Hindlimb muscle (tissue), 1 donor: ENCODE measurements at places on chromosomes 3 and 15.

GRCh38 chr3:162670181-162670580 is 1173.6 kb downstream of the OTOL1 start:
- DNase-seq: no peak

DNA sequence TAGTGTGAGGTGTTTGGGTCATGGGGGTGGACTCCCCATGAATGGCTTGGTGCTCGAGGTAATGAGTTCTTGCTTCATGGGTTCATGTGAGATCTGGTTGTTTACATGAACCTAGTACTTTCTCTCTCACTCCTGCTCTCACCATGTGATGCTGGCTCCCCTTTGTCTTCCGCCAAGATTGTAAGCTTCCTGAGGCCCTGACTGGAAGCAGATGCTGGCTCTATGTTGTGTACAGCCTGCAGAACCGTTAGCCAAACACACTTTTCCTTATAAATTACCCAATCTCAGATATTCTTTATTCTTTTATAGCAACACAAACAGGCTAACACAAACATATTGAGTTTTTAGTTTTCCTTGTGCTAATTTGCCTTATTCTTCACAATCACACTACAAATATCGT is 3.2 kb upstream of the CSPG5 start:
- no peak for DNase-seq

- DNase-seq: no peak
Observed at GRCh38 chr15:79989682-79990081, 18.7 kb upstream of the BCL2A1 start.

DNA sequence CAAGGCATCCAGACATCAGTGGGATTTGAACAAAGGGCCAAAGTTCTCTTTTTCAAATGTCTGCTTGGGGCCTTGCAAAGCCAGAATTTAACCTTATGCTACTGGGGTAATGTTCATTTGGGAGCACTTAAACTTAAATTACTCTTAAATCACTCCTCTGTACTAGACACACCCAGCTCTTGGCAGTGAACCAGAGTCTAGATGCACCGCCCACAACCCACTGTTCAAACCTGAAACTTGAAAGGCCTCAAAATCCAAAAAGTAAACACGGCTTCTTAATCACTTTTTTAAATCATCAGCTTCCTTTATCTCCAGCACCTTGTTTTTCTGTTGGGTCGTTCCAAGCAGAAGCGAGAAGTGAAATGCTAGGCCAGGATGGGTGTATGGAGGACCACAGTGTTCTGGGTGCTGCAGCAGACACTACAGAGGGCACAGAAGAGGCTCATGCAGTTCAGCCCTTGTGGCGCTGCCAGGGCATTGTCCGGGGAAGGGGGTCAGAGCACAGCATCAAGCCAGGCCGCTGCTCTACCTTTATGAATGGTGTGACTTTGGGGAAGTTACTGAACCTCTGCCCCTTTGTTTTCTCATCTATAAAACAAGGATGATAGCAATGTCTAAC is 28.8 kb downstream of the MECOM start:
- DNase-seq: no peak

- no peak for DNase-seq
Observed at GRCh38 chr3:194174980-194175379, 39.0 kb downstream of the HES1 start.

DNA sequence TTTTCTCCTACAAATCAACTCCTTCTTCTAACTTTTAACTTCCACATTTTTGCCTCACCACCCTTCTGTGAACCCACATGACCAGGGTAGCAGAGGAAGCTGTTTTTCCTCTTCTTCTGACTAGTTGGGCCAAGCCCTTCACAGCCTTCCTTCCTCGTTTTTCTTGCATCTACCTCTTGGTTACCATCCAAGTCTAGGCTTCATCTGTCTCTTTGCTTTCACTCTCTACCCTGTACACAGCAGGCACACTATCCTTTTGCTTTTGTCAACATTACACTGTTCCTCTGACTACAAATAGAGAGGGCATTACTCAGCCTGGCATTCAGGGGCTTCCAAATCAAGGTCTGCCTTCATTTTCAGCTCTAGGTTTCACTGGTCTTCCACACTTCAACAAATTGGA is 22.0 kb downstream of the SLC9A9 start:
- DNase-seq: no peak

- no peak for DNase-seq
Observed at GRCh38 chr15:68639926-68640600, 61.3 kb downstream of the CORO2B start.

DNA sequence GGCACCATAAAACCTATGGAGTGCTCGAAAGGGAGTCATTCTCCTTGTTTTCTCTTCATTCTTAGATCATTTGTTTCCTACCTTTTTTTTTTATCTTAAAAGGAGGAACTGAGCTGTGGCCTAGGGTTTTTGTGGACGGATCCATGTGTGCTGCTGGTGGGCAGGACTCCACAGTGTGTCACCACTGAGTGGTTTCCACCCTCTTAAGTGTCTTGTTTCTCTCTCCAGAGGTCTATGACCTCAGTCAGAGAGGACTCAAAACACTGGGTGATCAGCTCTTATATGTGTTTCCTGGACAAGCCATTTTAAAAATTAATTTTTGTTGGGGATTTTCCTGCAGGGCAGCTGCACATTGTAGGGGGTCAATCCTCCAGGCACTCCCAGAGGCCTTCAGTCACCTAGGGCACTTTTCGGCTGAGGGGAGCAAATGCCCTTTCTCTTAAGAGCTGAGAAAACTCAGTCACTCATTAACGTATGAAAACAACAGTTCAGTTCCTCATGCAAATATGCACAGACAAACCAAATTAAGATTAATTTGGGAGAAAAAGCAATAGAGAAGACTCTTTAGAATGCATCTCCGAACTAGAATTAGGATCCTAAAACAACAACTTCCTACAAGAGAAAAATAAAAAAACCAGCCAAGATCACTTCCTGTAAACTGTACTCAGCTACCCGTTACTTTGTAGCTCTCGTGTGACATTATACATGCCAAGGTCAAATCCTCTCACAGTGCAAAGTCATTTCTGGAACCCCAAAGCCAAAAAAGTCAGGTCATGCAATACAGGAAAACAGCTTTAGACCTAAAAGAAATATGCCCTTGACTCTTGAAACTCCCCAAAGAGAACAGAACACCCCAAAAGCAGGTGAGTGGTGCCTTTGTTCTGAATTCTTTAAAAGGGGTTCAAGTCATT is 27.6 kb upstream of the FAM3D start:
- DNase-seq: no peak

DNA sequence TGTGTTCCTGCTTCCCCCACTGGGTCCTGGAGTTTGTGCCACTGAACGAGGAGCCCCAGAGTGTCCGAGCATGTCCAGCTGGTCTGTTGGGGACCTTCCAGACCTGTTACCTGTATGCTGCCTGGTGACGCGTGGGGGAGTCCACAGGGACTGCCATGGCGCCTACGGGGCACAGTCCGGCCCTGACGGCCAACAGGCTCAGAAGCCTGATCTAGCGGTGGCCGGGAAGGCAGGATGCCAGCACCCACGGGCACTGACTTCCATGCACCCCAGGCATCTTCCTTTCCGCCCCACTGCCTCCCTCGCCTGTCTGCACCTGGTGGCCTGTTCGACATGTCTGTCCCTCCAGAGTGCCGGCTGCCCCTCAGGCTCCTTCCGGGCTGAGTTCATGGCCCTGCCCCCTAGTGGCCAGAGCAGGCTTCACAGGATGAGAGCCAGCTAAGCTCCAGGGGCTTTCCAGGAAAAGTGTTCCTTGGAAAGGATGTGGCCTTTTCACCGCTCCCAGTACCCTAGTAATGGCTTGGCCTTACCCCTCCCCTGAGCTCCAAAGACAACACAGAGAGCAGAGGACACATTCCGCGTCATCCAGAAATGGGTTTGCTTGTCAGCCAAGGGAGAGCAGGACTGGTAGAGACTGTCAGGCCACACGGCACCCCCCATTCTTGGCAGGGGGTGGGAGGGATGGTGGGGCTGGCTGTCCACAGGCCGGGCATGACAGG is 35.7 kb downstream of the NGRN start:
- DNase-seq: no peak

- DNase-seq: no peak
Observed at GRCh38 chr3:24548278-24548677, 53.6 kb upstream of the THRB start.

GRCh38 chr15:57567891-57568290 is 23.8 kb upstream of the MYZAP start:
- DNase-seq: no peak

DNA sequence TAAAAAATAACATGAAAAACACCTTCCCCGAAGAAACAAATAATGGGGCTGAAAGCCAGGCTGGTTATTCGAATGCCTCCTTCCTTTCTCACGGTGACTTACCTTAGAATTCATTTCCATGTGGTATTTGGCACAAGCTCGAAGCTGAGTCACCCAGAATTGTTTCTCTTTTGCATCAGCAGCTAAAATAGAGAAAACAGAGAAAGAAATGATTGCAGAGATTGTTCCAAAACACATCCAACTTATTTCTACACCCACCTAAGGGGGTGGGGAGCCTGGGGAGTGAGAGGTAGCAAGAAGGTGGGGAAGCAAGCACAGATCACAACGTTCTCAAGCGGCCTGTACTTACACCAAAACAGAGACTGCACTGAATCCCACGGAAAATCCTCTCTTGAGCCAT is 104.7 kb downstream of the OSBPL10 start:
- DNase-seq: no peak

- DNase-seq: no peak
Observed at GRCh38 chr15:88250826-88251225, 5.7 kb downstream of the NTRK3 start.

DNA sequence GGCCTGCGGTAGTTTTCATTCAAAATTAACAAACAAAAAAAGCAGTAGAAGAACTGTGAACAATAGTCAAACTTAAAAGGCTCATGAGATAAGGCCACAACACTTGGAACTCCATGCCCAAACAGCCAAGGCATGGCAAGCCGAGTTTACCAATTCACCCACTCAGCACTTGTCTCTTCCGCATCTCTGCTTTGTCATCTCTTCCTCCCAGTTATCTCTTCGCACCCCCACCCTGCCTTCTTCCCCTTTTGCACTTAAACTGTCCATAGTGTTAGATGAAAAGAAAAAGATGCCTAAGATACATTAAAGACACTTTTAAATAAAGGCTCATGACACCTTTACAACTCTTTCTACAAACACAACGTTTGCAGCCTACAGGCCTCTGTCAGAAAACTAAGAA is 11.1 kb downstream of the TLE3 start:
- DNase-seq: no peak

GRCh38 chr3:125317761-125318160 is 57.4 kb downstream of the ZNF148 start:
- no peak for DNase-seq

DNA sequence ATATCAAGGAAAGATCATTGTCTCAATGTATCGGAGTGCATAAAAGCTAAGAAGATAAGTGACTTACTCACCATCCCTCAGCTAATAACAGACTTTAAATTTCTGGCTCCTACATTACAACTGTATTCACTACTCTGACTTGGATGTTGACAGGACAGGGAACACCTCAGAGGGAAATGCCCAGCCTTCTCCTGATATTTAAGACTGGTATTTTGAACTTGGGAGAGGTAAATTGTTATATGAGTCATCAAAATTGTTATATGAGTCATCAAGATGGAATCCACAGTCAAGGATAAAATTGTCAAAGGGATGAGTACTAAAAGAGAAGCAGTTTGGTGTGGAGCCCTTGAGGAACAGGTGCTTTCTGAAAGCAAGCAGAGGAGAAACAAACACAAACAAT is 961.4 kb downstream of the VGLL3 start:
- DNase-seq: no peak

DNA sequence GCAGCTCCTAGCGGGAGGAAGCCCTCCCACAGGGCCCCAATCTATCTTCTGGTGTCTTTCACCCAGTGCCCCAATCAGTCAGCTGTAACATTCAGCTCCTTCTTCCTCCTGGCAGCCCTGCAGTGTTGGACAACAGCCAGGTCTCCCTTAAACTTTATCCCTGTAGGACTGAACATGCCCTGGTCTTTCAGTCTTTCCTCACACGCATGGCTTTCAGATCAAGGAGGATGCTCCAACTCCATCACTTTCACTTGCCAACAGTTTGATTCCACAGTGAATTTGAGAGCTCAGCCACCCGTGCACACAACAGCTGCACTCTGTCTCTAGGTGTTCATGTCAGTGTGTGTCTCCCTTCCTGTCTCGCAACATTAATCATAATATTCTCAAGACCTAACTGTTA is 28.5 kb upstream of the LRRC34 start:
- DNase-seq: no peak

GRCh38 chr3:160112481-160112880 is 112.7 kb upstream of the C3orf80 start:
- no peak for DNase-seq

DNA sequence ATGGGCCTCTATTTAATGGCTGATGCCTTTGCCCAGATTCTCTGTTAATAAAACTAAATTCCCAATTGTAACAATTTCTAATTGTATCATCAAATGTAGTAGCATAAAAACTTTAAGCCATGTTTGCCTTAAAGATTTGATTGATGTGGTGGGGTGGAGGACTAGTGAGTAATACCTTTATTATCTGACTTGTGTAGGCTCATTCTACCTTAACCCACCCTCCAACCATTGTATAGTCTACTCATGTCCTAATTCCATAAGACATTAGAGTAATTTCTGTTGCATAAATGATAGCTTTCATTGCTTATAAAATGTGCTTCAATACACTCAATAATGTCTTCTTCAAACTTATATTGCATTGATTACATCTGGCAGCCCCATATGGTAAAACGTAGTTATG is 25.8 kb downstream of the SERPINI1 start:
- no peak for DNase-seq
